ENCODE measurements at places on chromosomes 12 and 14.

- no peak for DNase-seq
These were observed 15.2 kb downstream of the MDGA2 start for GRCh38 chr14:47660158-47660557.

- DNase-seq: no peak
These were observed 1585.9 kb downstream of the AACS start for GRCh38 chr12:126651133-126651532.

GRCh38 chr12:7472060-7472459 lies 28.1 kb upstream of the CD163L1 start:
- DNase-seq: no peak

DNA sequence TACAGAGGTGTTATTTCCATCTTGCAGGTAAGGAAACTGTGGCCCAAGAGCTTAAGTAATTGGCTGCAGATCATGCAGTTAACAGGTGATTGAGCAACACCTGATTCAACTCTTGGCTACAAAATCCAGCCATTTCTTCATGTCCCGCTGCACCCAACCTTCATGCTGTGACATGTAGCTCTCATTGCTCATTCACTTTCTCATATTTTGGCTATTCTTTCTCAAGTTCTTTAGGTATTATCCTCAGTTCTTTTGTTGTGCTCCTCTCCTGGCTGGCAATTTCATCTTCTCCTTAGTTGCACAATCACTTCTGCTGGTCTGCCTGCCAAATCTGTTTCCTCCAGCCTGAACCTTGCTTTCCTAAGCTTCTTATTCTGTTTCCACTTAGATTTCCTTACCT lies 300.8 kb downstream of the SSPN start:
- DNase-seq: no peak

GRCh38 chr12:101430456-101430855 lies 22.9 kb upstream of the ARL1 start:
- no peak for DNase-seq

DNA sequence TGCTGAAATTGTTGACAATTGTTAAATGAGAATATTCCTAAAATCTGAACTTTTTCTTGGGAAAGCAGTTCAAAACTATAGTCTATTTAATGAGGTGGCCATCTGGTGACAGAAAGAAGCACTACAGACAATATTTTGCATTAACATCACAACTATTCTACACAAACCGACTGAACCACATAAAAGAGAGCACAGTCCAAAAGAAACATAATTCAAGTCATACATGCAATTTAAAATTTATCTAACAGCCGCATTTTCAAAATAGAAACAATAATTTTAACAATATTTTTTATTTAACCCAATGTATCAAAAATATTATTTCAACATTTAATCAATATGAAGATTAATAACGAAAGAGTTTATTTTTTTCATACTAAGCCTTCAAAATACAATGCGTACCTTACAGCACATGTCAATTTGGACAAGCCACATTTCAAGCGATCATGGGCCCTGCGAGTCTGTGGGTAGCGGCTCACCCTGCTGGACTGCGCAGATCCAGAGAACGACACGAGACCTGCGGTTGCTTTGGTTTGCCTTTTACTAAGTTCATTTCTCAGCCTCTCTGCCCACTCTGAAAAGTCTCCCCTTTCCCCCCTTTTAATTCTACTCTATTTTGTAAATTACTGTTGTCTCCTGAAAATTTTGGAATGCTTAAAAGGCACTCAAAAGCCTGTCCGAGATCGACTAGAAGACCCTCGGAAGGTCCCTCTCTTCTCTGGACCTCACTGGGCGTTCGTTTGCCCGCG lies 947 bp upstream of the LRRC9 start:
- no peak for DNase-seq

DNA sequence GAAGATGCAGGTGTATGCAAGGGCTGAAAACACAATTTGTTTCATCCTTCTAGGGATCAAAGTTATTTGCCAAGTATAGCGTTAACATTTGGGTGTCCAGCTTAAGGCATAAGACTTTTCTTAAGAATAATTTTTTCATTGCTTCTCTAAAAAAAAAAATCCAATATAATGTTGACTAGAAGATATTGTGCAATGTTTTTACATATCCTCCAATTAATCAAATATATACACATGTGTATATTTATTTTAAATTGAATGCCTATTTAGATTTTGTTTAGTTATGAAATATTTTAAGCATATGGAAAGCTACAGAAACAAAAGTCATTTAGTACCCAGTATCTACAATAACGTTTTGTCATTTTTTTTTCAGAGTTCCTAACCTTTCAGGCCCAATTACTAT lies 28.5 kb upstream of the KRR1 start:
- DNase-seq: no peak

DNA sequence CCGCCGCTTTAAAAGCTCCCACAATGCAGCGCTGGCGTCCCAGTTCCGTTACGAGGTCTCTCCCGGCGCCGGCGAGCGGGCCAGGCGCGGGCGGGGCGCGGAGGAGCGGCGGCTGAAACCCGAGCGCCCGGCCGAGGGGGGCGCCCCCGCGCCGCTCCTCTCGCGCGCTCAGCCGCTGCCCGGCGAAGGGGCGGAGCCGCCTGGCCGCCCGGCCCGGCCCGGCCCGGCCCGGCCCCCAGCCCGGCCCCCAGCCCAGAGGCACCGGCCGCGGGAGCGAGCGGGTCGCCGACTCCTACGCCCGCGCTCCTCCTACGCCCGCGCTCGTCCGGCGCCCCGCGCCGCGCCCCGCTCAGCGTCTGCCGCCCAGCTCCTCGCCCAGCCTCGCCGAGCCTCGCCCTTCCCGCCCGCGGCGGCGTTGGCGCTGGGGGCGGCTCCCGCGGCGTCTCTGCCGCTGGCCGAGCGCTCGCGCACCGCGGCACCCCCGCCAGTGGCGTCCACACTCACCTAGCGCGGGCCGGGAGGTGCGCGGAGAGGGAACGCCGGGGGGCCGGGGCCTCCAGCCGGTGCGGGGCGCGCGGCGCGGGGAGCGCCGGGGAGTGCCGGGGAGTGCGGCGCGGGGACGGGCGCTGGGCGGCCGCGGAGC lies at the start of gene RASSF8:
Gene RASSF8 (plus strand): TSS at position 255 of the 643 bp plus-strand sequence. CDS start 96,662 bp downstream, outside the sequence.
- DNase-seq: no peak

DNA sequence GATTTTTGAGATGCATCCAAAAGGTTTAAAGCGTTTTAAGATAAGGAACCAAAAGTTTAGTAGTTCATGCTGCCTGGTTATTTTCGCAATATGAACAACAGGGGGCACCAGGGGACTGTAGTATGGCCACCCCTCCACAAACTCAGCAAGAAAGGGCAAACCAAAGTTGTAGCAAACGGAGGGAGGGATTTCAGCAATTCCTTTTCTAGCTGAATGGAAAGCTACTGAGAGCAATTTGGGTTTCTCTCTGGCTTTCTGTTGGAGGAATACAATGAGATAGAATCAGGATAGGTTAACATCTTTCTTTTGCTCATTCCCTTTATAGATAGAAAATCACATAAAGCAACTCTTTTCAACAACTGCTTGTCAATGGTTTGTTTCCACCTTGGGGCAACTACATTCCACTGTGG lies 62.5 kb downstream of the DRAM1 start:
- DNase-seq: peak; percentile 25

DNA sequence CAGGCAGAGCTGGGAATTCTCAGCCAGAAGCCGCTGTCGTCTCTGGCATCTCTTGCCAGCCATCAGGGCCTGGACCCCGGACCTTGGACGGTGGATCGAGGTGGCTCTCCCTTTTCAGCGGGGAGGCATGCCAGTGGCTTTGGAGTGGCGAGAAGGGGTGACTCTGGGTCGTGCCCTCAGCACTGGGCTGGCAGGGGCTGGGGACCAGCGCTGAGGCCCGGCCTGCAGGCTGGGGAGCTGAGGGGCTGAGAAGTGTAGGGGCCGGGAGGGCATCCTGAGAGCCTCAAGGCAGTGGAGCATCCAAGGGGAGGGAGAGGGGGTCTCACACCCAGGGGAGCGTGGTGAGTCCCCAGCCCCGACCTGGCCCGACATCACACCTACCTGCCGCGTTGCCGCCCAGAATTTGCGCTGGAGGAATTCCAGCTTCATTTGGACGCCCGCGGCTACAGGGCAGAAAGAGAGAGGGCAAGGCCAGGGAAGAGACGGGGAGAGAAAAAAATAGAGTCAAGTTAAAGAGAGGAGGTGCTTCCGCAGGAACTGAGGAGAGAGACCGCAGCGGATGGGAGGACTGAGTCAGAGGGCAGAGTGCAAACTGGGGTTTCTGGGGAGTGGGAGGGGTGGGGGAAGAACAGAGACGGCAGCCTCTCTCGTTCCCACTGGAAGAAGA lies 9.0 kb upstream of the LRTM2 start:
- peak; percentile 49 for DNase-seq

DNA sequence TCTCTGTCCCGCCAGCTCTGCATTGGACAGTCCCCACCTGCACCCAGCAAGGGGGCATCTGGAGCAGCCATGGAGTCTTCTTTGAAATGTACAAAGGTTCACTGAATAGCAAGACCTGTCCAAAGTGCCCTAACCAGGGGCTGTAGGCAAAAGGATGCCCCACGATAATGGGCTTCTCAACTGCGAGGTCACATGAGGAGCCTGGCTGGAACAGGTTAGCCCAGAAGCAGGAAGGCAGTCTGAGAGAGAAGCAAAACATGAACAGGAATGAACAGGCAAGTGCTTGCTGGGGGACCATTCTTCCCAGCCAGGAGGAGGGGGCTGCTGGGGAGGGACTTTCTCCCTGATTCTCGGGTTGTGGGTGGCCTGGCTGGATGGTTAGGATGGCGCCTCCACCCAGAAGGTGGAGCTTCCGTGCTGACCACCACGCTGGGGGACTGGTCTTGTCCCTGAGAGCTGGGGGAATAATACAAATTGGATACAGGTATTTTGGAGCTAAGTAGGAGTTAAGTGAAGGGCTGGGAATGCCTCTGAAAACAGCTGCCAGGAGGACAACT lies 7.1 kb downstream of the KRT85 start:
- DNase-seq: no peak

GRCh38 chr12:13537623-13538022 lies 341.1 kb downstream of the EMP1 start:
- no peak for DNase-seq

DNA sequence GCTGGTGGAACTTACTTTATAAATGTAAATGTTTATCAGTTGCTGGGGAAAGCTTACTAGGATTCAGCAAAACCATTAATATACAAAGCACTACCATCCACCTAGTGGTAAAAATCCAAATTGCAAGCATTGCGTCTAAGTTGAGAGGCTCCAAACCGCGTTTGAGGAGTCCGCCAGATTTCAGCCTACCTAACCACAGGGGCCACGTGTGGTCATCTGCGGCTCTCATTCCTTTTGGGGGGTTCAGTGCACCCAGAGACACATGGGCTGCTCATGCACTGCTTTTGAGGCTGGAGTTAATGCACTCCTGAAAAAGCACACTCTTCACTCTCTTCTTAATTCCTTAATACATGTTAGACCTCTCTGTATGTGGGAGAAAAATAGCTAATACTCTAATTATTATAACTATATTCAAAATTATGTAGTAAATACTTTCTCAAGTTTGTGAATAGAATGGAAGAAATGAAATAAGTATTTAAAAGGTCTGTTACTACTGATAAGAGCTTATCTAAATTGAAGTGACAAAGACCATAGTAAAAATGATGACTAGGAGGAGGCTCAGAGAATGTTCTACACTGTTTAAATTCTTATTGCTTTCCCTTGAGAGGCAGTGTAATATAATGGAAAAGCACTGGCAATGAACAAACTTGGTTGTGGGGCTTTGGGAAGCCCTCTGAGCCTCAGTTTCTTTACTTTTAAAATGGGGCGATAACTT lies 41.4 kb upstream of the MANSC4 start:
- peak; percentile 4 for DNase-seq

DNA sequence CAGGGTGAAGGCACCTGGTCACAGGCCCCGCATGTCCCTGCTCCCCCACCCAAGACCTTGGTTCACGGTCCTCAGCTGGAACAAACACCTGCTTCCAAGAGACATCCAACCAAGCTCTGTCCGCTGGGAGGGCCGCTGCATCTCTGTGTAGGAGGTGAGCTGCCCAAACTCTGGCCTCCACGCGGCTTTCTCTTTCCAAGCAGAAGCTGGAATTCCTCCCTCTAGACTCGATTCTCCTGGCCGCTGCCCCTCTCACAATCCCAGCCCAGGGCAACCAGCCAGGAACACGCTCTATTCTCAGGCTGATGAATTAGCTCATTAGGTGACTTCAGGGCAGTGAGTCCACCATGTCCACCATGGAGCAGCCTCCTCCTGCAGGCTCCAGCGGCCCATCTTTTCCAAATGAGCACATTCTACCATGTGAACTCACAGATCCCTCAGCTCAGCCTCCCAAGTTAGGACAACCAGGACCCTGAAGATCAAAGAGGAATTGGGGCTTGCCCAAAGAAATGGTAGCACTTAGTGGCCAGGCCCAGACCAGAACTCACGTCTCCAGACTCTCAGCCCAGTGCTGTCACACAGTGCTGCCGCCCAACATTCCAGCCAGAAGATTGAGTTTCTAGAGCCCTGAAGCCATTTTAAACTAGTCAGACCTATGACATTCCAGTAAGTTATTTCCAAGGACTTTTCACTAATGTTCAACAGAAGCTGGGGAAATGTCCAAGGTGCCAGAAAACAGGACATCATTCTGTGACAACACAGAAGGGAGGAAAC lies 146.6 kb downstream of the ANO2 start:
- no peak for DNase-seq

DNA sequence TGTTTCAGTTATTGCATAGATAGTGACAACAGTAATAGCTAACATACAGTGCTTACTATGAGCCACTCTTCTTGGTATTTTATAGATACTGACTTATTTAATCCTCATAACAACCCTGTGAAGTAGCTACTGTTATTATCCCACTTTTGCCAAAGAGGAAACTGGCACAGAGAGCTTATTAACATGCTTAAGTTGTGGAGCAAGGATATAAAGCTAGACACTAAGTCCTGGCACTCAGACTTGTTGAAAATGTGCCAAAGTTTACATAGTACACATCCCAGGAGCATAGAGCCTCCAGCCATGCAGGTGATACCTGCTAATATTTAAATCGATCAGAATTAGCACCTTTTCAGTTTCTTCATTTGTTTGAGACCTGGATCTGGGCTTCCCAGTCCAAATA lies 41.8 kb downstream of the VEZT start:
- no peak for DNase-seq

- DNase-seq: no peak
These were observed 259.7 kb downstream of the AACS start for GRCh38 chr12:125324861-125325490.

GRCh38 chr12:132614861-132615578 lies 3.6 kb upstream of the P2RX2 start:
- peak; percentile 49 for DNase-seq

GRCh38 chr12:48758186-48758585 lies 30.7 kb downstream of the ADCY6 start:
- DNase-seq: no peak

- no peak for DNase-seq
These were observed 83.7 kb downstream of the HEATR5A start for GRCh38 chr14:31336646-31337045.

GRCh38 chr14:99699861-99700260 lies 15.8 kb downstream of the CYP46A1 start:
- DNase-seq: no peak

- no peak for DNase-seq
These were observed 186.7 kb downstream of the ANO2 start for GRCh38 chr12:5758347-5758746.

- no peak for DNase-seq
These were observed 420.7 kb downstream of the DAD1 start for GRCh38 chr14:22168092-22168955.
